ENCODE measurements at places on chromosomes 4 and X.

DNA sequence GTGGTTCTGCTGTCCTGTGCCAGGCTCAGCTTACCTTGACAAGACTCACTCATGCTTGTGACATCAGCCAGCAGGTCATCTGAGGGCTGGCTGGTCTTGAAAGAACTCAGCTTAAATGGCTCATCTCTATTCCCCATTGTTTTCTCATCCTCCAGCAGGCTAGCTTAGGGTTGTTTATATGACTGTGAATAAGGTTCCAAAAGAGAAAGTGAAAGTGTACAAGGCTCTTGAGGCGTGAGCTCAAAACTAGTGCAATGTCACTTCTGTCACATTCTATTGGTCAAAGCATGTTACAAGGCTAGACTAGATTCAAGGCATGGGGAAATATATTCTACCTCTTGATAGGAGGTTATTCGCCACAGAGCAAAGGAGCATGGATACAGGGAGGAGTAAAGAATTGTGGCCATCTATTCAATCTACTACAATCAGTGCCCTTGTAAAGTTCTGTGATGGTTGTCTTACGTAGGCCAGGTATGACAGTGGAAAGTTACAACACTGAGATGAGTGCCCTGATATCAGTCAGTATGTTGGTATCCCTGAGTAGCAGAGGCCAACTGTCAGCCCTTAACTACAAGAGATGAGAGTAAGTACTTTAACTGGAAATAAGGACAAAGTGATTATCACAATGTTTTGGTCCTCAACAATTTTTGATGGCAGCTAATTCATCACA, 19.8 kb upstream of the TMLHE start:
- DNase-seq, result no peak

GRCh38 chrX:19724409-19724808, 163.0 kb downstream of the SH3KBP1 start:
- no peak for DNase-seq

DNA sequence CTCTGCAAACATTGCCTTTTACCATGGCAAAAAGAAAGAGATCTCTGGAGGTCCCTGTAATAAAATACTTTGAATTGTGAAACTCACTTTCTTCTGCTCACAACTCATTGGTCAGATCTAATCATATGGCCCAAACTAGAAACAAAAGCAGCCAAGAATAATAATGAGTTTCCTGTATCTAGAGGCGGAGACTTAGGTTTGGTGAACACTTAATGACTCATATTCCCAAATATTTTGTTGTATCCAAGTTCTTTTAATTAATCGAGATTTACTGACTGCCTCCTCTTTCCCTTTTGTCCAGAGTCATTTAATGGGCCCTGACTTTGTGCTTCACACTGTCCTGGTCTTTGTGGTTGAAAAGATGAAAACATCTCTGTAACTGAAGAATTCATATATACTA, 190.6 kb downstream of the CCSER1 start:
- DNase-seq, result no peak

GRCh38 chr4:48780865-48781214, 761 bp upstream of the FRYL start:
- DNase-seq, result no peak

GRCh38 chr4:102780476-102781144, 19.8 kb upstream of the MANBA start:
- no peak for DNase-seq

DNA sequence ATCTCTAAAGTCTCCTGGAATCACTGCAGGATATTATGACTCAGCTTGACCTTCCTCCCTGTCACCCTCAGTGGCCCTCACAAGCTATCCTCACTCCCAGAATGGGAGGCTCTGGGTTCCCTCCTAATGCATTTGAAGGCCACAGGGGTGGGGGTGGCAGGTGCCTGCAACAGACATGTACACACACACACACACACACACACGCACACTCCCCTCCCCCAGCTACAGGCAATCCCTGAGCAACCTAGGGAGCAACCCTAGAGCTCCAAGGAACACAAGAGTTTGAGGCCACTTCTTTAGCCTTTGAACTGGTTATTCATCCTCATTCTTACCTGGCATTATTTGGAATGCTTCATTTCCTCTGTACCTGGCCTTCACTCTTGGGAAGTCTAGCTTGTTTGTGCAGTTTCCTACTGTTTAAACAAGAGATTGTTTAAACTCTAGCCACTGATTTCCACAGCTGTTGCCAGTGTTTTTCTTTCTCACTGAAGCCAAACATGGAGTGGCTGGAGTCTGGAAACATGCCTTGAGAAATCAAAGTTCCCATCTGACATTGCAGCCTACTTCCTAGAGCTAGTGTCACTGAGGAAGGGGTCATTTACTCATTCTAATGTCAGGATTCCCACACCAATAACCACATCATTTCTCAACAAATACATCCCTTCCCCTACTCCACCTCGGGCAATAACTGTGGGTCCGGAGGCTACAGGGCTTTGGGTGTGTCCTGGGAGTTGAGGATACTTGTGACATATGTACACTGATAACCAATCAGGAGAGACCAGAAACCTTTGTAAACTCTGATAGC, 37.7 kb downstream of the MAOA start:
- no peak for DNase-seq

GRCh38 chr4:16480011-16480410, 253.7 kb upstream of the TAPT1 start:
- DNase-seq, result no peak

DNA sequence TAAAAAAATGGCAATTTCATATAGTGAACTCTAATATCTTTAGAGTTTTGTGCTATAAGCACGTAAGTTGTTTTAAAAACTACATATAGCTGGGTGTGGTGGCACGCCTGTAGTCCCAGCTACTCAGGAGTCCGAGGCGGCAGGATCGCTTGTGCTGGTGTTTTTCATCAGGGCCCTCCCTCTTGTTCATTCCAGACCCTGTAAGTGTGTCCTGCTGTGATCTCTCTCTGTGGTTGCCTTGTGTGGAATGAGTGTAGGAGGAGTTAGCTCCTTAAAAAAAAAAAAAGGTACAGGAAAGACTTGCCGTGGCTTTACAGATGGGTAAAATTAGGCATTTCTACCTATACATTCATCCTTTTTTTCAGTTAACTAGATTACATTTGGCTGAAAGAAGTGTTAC, 35.4 kb downstream of the RBBP7 start:
- DNase-seq, result no peak

DNA sequence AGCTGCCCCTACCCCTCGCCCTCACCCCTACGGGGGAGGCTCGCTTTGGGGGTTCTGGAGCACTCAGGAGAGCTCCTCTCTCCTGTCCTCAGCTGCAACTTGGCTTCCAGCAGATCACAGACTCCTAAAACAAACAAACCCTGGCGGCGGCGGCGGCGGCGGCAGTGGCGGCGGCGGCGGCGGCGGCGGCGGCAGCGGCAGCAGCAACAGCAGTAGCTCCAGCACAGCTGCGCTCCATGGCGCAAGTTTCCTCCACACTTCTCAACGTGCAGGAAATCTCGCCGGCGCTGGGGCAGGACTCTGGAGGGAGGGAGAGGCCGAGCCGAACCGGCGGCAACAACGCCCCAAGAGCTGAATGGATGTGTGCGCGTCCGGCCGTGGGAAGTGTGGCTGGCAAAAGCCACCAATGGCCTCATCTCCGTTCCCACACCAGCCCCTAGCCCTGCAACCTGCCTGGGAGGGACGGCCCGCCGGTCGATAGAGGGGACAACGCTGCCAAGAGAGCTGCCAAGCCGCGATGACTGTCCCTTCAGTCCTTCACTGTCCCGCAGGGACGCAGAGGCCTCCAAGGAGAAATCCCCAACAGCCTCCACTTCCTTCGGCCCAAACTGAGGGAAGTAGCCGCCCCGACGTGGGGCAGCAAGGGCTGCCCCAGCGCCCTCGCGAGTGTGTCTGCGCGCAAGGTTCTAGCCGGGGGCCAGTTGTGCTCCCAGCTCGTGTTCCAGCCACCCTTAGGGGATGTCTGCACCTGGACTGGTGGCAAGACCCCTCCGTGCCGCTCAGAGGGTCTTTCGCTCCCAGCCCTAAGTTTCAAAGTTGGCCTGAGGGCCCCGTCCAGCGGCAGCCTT, 775 bp downstream of the SHROOM4 start:
- no peak for DNase-seq

DNA sequence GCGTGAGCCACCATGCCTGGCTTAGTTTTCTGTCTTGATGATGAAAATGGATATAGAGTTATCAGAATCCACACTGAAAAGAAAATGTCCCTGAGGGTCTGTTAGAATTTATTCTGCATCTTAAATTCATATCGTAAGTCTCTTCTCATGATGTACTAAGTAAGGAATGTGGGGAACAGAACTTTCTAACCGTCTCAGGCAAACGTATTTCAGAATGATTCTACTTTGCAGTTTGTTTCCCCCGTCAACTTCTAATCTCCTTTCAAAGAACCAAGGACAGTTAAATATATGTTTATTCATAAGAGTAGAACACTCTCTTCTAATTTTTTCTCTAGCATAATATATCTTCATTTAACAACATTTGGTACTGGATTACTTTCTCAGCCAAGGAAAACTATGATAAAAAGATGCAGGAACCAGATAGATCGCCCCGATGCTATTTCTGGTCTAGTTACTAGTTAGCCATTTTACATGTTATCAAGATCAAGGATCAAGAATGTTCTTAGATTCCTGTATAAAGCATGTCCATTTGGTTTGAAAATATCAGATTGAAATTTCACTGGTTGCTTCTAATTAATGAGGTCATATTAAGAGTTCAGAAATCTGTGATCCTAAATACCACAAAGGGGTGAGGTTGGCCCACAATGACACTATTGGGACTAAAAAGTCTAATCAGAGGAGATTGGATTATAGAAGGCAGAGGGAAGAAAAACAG, 49.5 kb downstream of the METTL14 start:
- no peak for DNase-seq

DNA sequence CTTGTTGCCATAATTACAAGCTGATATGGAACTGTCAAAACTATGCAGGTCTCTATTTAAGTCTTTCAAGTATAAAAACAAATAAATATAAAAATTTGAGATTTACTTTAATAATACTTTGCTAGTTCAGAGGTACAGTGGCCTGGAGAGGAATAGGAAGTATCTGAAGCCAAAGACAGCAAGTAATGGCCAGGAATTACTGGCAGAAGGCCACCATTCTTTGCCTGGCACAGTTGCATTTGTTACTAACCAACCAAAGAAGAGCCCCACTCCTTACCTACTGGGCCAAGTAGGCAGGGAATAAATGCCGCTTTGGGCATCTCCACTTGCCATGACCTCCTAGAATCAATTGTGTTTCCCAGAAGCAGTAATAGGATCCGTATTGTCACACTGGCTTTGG, 13.8 kb upstream of the ADAMTS3 start:
- no peak for DNase-seq

GRCh38 chr4:70197842-70198241, 2.3 kb downstream of the ODAM start:
- no peak for DNase-seq

- DNase-seq, result no peak
These were observed 5.4 kb downstream of the SCARB2 start for GRCh38 chr4:76208005-76208765.

- no peak for DNase-seq
These were observed 98.2 kb downstream of the AFF1 start for GRCh38 chr4:87032884-87033533.

GRCh38 chrX:24026432-24026831, 554 bp downstream of the KLHL15 start:
- DNase-seq, result no peak

GRCh38 chr4:26368685-26369084, 47.9 kb downstream of the RBPJ start:
- no peak for DNase-seq

GRCh38 chrX:42686296-42686695, 91.7 kb downstream of the PPP1R2C start:
- DNase-seq, result no peak
